ENCODE measurements at places on chromosomes 7 and 10.
A peak's percentile ranks its signal among the peaks of the same experiment; 100 is the strongest.

GRCh38 chr7:4650433-4651047 lies 31.6 kb upstream of the FOXK1 start:
- peak overlapping the region; percentile 4 for H3K27ac ChIP-seq
- no peaks in the 10 kb centered on the region for H3K4me1 ChIP-seq
- H3K4me3 ChIP-seq = no peak overlapping the region
- H3K27me3 ChIP-seq = no peaks in the 10 kb centered on the region
- H3K36me3 ChIP-seq = no peaks in the 10 kb centered on the region
- peak; percentile 61 for DNase-seq

GRCh38 chr10:61159253-61159652 lies 215.3 kb upstream of the RHOBTB1 start:
- H3K36me3 ChIP-seq = no peaks in the 10 kb centered on the region
- no peaks in the 10 kb centered on the region for H3K4me1 ChIP-seq
- H3K27me3 ChIP-seq = no peaks in the 10 kb centered on the region
- no peak overlapping the region for H3K27ac ChIP-seq
- DNase-seq = peak; percentile 63

DNA sequence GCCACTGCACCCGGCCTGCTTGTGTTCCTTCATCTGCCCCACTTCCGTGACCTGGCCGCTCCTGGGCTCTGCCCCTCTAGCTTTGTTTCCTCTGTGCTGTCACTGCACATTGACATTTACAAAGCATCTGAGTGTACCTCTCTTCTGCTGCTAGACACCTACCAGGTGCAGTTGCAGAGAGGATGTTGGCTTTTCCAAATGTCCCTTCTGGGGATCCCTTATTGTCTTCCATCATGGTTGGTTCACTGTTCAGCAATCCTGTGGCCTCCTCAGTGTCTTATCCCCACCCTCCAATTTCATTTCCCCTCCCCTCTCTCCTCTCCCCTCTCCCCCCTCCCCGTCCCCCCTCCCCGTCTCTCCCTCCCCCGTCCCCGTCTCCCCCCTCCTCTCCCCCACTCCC lies 13.8 kb downstream of the VWA2 start:
- H3K27me3 ChIP-seq = peaks cover 4% of the 10 kb centered on the region
- DNase-seq = no peak
- H3K4me3 ChIP-seq = no peak overlapping the region
- no peaks in the 10 kb centered on the region for H3K36me3 ChIP-seq
- H3K27ac ChIP-seq = no peak overlapping the region

- H3K4me1 ChIP-seq = peaks cover 29% of the 10 kb centered on the region
- peak overlapping the region; percentile 73 for H3K4me3 ChIP-seq
- H3K27me3 ChIP-seq = no peaks in the 10 kb centered on the region
- peak overlapping the region; percentile 70 for H3K27ac ChIP-seq
- no peaks in the 10 kb centered on the region for H3K36me3 ChIP-seq
- peak; percentile 40 for DNase-seq
Observed at GRCh38 chr7:66629222-66630062, 761 bp downstream of the KCTD7 start.

DNA sequence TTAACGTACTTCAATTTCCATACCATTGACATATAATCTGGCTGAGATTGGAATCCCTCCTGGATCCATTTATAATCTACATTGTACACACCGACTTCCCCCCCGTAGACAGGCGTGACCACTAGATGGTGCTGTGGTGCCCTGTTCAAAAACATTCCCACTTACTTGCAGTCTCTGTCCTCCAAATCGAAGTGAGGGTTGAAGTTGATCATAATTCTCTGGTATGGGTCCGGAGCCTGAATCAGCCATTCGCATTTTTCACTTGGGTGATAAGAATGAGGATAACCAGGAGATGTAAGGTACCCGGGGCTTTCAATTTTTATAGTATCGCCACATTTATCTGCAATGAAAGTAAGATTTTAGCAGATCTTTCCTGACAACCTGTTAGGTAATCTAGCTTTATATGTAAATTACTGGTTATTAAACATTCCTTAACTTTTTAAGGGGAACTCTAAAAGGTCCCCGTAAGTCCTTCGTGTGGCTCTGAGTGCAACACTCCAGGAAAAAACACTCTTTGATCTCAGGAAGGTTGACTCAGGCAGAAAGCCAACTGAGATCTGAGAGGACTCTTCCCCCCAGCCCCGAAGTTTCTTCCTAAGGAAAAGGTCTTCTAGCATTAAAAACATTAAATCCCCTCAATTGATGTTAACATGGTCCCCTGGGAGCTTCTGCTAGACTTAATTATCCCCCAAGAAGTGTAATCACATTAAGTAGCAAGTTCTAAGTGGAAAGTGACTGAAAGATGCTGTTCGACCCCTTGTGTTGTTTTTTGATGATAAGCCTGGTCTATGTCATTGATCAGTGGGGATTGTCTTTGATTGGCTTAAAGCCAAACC lies 3.7 kb downstream of the NRP1 start:
- peak; percentile 85 for DNase-seq
- peaks cover 52% of the 10 kb centered on the region for H3K4me1 ChIP-seq
- peaks cover 44% of the 10 kb centered on the region for H3K36me3 ChIP-seq
- H3K27me3 ChIP-seq = no peaks in the 10 kb centered on the region
- peak overlapping the region; percentile 86 for H3K27ac ChIP-seq
- peak overlapping the region; percentile 94 for H3K4me3 ChIP-seq

DNA sequence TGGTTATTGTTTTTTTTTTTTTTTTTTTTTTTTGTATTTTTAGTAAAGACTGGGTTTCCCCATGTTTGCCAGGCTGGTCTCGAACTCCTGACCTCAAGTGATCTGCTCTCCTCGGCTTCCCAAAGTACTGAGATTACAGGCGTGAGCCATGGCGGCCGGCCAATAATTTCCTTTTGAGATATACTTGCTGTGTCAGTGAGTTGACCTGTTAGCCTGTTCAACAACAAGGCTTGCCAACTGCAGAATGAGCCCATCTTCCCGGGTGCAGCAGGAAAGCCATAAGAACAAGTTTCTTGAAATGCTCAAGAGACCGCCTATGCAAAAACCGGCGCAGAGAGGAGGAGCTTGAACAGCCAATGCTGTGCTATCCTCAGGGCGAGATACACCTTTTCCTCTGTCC lies 112.5 kb downstream of the PRPF18 start:
- no peak overlapping the region for H3K4me3 ChIP-seq
- no peak overlapping the region for H3K27ac ChIP-seq
- no peaks in the 10 kb centered on the region for H3K27me3 ChIP-seq
- no peaks in the 10 kb centered on the region for H3K4me1 ChIP-seq
- DNase-seq = no peak

DNA sequence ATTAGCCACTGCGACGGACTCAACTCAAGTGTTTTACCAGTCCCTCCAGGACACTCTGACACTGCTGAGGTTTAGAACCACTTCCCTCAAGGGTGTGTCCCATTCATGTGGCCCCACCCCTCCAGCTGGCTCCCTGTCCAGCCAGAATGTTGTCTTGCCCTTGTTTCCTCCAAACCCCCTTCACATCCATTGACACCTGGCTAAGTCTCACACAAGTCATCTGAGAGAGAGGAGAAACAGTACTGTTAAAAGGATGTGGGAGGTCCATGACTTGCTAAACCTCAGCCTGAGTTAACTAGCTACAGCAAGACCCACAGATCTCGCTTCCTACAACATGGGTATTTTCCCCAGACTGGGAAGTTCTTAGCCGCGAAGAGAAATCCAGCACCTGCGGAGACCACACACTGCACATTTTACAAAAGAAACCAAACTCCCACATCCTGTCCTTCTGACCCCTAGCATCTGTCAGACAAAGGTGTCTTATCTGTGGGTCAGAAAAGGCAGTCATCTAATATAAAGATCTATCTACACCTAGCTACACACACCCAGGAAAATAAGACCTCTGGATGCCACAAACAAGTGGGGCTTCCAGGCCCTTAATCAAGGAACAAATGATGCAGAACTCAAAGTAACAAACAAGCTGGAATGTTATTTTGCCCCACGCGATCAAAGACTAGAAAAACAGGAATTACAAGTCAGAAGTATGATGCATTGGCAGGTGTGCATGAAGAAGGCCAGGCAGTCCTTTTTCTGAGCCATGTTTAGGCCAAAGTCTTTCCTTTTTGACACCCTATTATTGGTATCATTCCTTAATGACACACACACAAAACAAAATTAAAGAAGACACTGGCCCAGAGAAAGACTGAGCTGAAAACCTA lies 13.9 kb downstream of the OSBPL3 start:
- no peaks in the 10 kb centered on the region for H3K27me3 ChIP-seq
- no peak overlapping the region for H3K27ac ChIP-seq
- no peak overlapping the region for H3K4me3 ChIP-seq
- no peak for DNase-seq
- peaks cover 27% of the 10 kb centered on the region for H3K4me1 ChIP-seq

DNA sequence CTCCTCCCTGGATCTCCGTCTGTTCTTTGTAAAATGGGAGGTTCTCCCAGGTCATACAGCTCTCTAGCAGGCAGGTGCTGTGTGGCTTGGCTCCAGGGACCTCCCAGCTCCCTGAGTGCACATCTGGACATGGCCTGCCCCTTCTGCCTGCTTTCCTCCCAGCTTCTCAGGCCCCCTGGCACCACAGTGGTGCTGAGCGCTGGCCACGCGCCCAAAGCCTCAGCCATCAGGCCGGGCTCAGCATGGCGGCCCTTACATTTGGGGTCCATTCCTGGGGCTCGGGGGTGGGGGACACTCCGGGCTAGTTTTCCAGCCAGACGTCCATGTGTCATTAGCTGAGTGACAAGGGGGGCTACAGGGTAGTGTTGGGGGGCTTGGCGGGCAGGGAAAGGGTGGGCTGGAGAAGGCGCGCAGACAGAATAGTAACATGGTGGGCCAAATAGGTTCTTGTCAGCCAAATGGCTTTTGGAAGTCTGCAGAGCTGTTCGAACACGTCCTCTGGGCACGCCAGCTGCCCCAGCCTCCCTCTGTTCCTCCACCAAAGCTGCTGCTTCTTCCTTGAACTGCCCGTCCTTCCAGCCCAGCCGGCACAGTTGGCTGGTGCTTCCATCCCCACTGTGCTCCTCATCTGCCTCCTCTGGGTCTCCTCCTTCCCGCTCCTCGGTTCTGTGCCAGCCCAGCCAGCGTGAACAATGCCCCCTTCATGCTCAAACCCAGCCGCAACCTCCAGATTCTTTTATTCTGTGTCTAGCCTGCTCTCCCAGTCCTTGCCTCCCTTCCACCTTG lies 65.9 kb downstream of the GOLGA7B start:
- H3K27me3 ChIP-seq = peaks cover 55% of the 10 kb centered on the region
- no peaks in the 10 kb centered on the region for H3K4me1 ChIP-seq
- no peaks in the 10 kb centered on the region for H3K36me3 ChIP-seq
- no peak overlapping the region for H3K4me3 ChIP-seq
- no peak overlapping the region for H3K27ac ChIP-seq

GRCh38 chr10:47322300-47323061 lies at the start of gene GDF2:
GDF2 (plus strand) TSS chr10:47322454; CDS start chr10:47322669, 215 bp downstream.
- peaks cover 29% of the 10 kb centered on the region for H3K27me3 ChIP-seq
- no peak within 1 kb of the TSS for H3K27ac ChIP-seq
- no peak within 1 kb of the TSS for H3K4me3 ChIP-seq

DNA sequence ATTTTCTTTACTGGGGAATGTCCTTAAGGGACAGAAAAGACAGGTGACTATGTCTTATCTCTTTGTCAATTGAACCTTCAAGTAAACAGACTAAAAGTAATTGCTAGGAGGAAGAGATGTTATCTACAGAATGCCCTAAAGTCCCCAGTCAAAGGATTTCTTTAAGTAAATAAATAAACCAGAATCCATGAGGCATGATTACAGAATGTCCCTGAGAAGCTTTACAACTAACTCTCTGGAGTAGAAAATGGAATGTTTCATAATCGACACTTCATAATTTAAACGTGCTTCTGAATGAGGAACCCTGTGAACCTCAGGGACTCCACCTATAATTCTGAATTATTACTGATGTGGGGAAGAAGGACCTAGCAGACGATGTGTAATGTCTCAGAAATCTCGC lies 187.9 kb upstream of the IMMP2L start:
- no peak overlapping the region for H3K27ac ChIP-seq
- H3K4me3 ChIP-seq = no peak overlapping the region
- H3K27me3 ChIP-seq = no peaks in the 10 kb centered on the region
- no peaks in the 10 kb centered on the region for H3K36me3 ChIP-seq
- no peaks in the 10 kb centered on the region for H3K4me1 ChIP-seq
- DNase-seq = no peak

DNA sequence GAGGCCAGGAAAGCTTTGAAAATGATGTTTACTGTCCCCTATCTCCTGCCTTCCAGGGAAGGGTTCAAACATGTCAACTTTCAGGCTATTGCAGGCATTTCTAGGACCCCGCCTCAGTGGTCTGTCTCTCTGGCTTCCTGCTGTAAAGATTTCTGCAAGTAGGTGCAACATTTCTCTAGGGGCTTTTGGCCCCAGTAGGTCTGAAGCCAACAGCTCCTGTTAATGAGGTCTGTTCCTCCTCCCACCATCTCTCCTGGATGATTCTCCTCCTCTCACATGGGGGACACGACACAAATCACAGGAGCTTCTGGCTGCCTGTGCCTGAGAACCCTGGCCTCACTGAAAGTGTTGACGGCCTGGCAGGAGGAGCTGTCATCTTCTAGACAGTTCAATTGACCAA lies 194.3 kb downstream of the CYP26A1 start:
- H3K4me1 ChIP-seq = no peaks in the 10 kb centered on the region
- H3K36me3 ChIP-seq = no peaks in the 10 kb centered on the region
- H3K4me3 ChIP-seq = no peak overlapping the region
- H3K27me3 ChIP-seq = no peaks in the 10 kb centered on the region
- DNase-seq = no peak

DNA sequence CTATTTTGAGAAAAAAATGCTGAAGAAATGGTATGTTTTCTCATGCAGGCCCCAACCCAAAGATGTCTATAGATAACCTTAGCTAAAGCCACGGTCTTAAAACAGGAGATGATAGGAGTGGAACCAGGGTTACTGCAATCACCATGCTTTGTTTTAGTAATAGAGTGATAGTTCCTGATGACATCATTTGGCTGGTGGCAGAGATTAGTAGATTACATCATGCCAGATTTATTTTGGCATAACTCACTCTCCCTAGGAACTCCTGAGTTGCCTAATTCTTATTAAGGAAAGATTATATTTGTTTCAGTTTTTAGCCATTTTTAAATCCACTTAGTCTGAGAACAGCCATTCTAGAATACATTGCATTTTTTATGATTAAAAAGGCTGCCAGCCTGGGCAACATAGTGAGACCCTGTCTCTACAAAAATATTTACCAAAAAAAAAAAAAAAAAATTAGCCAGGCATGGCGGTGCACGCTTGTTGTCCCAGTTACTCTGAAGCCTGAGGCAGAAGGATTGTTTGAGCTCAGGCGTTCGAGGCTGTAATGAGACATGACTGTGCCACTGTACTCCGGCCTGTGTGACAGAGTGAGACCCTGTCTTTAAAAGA lies 17.8 kb downstream of the ENO4 start:
- no peak overlapping the region for H3K27ac ChIP-seq
- no peaks in the 10 kb centered on the region for H3K36me3 ChIP-seq
- H3K4me1 ChIP-seq = no peaks in the 10 kb centered on the region

GRCh38 chr10:49001402-49001801 lies 61.8 kb upstream of the LRRC18 start:
- H3K4me3 ChIP-seq = no peak overlapping the region
- H3K36me3 ChIP-seq = no peaks in the 10 kb centered on the region
- H3K4me1 ChIP-seq = no peaks in the 10 kb centered on the region
- no peak for DNase-seq

- H3K27ac ChIP-seq = no peak overlapping the region
- no peaks in the 10 kb centered on the region for H3K4me1 ChIP-seq
- no peaks in the 10 kb centered on the region for H3K27me3 ChIP-seq
- DNase-seq = no peak
- H3K4me3 ChIP-seq = no peak overlapping the region
Observed at GRCh38 chr7:4045450-4045849, 636.6 kb upstream of the FOXK1 start.

Measured in GM23248 (cell line).